Activated effector memory CD4-positive, alpha-beta T cell treated with anti-CD3 and anti-CD28 coated beads, Interleukin-2, amount 50 U/mL, for 16 hours (primary cell): ENCODE measurements at places on chromosomes 6 and 20.

DNA sequence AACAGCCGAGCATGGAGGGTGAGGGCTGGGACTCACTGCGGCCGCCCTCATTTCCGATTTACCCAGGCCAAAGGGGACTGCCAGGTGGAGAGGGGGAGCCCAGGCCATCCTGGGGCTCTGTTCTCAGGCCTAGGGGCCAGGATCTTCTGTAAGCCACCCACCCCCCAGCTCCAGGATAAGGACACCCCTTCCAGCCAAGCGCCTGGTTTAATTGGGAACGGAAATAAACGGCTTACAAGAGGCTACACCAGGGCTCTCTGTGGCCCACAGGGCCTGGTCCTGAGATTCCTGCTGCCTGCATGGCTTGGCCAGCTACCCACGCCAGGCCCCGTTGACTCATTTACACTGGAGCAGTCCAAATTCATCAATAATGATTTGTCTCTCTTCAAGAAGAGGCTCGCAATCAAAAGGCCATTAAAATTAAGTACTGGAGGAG lies 68.1 kb upstream of the TOP1 start:
- no peak for DNase-seq

DNA sequence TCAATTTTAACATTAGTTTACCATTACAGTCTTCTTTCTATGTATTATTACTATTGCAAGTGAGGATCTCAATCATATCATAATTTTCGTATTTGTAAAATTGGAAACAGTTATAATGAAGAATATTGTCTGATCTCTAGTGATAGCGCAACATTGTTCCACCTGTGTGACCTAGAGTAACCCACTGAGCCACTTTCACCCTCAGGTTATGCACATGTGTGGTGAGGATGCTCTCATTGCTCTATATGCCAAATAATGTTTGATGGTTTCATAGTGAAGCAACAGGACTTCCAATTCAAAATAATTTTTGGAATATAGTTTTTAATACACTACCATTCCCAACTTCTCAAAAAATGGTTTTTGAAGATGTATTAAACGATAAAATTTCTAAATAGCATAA lies 603.1 kb upstream of the MAN1A1 start:
- no peak for DNase-seq

GRCh38 chr6:99789767-99790166 lies 183.1 kb downstream of the PRDM13 start:
- no peak for DNase-seq

DNA sequence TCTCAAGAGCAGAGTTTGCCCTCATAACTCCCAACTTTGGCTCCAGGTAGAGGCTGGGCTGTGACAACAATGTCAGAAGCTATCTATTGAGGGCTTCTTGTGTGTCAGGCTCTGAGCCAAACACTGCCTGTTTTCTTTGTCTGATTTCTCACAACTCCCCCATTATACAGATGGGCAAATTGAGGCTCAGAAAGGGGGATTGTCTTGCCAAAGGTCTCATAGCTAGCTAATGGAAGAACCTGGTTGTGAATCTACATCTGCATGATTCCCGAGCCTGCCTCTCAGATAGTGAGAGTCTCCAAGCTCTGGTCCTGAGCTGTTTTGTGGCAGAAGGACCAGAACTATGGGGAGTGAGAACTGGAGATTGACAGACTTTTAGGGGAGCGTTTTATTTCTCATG lies 1.4 kb downstream of the CD40 start:
- no peak for DNase-seq

GRCh38 chr6:84546427-84546914 lies 217.9 kb downstream of the TBX18 start:
- DNase-seq = no peak

DNA sequence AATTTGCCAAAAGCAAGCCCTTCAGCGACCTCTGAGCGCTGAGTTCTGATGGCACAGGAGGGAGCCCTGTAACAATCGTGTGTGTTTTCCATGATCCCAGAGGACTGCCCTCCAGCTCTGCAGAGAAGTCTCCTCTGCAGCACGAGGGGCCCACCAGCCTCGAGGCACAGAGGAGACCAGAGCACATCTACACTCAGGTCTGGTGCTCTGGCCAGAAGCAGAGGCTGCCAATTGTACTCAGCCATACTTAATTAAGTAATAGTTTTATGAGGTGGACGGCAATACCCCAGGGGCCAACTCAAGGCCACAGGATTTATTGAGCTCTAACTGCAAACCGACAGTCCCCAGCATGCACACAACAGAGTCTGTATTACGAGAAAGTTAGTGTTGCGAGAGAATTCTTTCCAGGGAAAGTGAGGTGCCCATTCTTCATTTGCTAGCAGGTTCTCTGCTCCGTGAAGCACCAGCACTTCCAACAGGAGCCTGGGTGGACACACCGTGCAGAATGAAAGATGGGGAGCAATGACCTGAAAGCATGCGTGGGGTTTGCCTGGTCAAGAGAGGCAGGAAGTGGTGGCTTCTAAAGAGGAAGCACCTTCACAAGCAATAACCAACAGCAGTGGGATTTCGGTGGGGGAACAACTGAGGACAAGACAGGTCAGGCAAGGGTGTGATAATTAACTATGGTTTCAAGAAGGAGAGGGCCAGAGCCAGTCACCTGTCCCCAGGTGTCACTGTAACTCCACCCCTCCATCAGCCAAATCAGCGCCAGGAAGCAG lies 92.8 kb upstream of the FOXC1 start:
- DNase-seq = no peak

DNA sequence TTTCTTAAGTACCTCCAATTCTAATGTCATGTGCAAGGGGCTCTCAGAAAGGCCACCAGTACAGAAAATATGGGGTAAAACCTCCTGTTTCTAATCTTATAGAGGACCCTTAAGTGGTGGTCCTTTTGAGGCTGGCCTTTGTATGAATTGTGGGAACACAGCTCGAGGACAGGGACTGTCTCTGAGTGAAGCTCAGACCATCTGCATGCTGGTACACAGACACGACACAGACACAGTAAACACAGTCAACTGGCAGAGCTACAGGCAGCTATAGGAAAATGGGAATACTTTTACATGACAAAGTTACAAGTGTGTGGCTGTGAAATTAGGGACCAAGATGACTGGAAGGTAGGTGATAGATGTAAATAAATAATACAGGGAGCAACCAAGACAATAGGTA lies 143.9 kb upstream of the PREP start:
- no peak for DNase-seq
